ENCODE measurements at places on chromosomes 3 and 15.

DNA sequence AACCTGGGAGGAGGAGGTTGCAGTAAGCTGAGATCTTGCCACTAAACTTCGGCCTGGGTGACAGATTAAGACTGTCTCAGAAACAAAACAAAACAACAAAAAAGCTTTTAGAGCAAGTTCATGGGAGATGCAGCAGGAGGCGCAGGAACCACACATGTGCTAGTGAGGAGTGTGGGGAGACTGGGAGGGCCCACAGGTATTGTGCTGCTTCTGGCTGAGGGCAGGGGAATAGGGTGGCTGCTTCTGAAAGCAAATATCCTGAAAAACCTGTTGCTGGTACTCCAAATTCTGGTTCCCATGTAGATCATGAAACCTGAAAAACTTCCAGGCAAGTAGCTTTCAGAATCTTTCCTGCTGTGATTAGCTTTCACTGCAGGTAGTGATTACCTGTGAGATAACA lies 22.1 kb downstream of the TYRO3 start:
- DNase-seq, result no peak

DNA sequence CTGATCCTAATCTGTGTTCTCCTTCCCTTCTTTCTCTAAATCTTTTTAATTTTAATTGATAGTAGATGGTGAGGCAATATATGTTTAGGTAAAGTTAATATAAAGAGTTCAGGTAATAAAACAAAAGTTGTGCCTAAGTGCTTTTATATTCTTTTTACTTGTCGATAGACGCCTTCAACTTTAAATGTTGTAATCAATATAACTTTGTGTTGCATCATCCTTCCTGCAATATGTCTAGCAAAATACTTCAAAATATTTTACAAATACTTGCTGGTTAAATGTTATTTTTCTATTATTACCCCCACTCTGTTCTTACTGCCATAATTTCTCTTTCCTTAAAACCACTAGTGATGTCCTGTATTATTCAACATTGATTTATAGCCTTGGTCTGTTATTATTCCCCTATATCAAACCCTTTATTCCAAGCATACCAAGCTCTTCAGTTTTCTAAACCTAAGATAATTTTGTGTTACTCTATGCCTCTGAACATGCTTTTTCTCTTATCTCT lies 92.4 kb downstream of the NAALADL2 start:
- DNase-seq, result no peak

- DNase-seq, result no peak
These were observed 52.9 kb upstream of the MANF start for GRCh38 chr3:51332156-51332555.

DNA sequence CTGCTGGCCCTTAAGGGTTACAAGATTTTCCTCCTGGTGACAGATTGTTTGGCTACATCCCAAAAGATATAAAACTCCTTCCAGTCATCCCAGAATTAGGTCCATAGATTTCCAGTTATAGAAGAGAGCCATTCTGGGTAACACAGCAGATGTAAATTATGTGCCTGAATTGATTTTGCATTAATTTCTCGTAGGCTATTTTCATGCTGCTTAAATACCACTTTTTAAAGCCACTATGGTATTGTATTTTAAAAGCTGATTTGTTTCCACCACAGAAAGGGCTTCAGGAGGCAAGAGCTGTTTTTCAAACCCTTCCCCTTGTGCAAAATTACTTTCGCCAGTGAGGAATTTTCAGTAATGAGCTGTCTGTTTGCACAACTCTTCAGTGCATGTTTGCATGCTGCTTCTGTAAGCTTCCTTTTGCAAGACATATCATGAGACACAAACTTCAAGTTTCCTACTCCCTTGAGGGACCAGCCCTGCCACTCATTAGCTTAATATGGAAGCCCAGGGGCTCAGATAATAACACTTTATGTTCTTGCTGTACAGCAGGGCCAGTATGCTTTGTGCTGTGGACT lies 105.4 kb upstream of the TNIK start:
- no peak for DNase-seq

DNA sequence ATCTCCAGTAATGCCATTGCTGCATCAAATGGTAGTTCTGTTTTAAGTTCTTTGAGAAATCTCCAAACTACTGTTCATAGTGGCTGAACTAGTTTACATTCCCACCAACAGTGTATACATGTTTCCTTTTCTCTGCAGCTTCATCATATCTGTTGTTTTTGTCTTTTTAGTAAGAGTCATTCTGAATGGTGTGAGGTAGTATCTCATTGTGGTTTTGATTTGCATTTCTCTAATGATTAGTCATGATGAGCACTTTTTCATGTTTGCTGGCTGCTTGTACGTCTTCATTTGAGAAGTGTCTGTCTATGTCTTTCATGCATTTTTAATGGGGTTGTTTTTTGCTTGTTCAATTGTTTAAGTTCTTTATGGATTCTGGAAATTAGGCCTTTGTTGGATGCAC lies 10.2 kb upstream of the GCSAM start:
- no peak for DNase-seq

DNA sequence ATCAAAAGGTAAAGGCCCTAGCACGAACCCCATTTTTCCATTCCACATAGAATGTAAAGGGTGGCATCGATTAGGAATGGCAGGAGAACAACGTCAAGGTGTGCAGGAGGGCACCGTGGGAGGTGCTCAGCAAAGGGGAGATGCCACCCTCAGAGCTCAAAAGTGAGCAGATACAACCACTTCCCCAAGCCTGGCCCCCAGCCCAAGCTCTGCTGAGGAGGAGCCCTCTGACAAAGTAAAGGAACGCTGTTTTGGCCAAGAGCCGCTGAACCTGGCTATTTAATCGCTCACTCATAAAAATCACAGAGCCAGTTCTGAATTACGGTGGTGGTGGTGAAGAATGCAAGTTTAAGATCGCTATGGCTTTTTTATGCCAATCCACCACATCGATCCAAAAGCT lies 12.4 kb downstream of the GNB5 start:
- no peak for DNase-seq

DNA sequence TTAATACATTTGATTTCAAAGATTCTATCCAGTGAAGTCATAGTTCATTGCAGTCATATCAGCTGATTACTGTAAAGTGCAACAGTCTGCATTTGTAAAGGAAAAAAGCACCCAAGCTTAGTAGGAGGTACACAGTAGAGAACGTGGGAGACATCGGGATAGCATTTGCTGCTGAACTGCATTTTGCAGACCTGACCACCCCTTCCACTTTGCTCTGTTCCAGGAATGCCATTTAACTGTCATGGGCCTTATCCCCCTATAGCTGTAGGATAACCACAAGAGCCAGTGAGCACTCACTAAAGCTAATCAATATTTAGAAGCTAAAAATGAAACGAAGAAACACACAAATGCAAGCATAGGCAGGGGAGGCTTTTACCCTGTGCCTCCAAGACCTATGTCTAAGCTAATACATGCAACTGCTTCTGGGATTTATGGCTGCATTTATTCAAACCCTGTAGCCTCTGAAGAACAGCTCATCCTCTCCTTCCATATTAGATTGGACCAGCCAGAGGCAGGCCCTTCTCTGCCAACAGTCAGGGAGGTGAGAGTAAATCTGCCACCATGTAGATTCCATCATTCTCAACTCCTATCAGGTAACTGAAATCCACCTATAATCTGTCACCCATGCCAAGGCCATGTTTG lies 23.0 kb downstream of the TNIK start:
- no peak for DNase-seq

DNA sequence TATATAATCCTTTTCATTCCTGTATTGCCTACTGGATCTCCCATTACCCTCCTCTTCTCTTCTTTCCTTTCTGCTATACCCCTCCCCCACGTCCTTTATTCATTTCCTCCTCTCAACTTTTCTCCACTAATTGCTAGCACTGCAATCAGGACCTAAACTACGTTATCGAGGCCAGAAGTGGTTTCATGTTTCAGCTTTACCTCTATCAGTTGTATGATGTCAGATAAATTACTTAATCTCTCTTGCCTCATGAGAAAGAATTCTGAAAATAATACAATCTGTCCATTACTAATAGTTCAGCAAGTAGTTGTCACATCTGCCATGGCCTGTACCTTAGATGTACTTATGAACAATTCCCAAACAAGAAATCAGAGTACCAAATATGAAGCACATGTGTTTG lies 10.6 kb downstream of the POPDC2 start:
- no peak for DNase-seq

DNA sequence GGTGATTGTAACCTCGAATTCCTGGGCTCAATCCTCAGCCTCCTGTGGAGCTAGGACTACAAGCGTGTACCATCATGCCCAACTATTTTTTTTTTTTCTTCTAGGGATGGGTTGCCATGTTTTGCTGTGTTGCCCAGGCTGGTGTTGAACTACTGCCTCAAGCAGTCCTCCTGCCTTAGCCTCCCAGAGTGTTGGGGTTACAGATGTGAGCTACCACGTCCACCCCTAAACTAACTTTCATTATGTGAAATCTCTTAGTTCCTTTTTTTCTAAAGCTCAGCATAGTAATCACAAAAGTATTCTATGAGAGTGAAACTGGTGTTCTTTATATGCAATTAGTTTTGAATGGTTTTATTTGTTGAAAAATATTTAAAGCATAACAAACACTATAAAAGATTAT lies 92.1 kb downstream of the XRN1 start:
- no peak for DNase-seq

DNA sequence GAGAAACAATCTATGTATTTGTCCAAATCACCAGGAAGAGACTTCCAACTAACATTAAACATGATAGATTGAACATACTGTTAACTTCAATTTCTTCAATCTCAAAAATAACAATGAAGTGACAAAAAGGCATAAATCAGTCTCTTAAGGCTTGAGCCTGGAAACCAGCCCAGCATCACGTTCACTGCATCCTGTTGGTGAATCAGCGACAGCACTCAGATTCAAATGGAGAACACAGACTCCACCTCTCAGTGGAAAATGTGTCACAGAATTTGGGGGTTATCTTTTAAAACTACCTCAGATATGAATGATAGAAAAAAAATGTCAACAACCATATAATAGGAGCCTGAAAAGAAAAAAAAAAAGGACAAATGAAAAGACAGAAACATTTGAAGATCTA lies 212.0 kb downstream of the MINAR1 start:
- no peak for DNase-seq

- DNase-seq, result no peak
These were observed 16.8 kb downstream of the ATG7 start for GRCh38 chr3:11288786-11289637.

DNA sequence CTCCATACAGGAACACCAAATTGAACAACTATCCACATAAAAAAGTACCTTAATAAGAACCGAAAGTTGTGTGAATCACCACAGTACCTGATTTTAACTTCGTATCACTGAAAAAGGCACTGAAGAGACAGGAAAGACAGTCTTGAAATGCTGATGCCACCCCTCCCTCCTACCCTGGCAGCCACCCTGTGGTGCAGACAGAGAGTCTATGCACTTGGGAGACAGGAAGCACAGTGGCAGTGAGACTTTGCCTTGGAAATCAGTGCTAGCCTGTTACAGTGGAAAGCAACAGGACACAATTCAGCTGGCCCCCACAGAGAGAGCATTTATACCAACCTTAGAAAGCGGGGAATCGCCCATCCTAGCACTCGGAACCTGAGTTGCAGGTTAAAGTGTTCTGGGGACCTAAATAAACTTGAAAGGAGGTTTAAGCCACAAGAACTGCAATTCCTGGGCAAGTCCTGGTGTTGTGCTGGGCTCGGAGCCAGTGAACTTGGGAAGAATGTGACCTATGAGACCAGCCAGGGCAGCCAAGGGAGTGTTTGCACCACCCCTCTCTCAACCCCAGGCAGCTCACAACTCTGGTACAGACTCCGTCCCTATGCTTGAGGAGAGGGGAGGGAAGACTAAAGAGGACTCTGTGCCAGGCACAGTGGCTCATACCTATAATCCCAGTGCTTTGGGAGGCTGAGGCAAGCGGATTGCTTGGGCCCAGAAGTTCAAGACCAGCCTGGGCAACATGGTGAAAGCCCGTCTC lies 240.1 kb downstream of the ISL2 start:
- no peak for DNase-seq

DNA sequence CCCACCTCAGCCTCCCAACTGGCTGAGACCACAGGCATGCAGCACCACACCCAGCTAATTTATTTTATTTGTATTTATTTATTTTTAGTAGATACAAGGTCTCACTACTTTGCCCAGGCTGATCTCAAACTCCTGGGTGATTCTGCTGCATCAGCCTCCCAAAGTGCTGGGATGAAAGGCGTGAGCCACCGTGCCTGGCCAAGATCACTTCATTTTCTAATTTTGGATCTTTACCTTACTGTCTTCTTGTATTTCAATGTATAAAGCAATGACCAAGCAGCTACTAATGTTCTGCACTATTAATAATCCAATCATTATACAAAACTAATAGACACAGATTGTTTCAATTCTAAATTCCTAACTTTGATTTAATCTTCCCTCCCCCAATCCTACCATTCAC lies 56.2 kb downstream of the LRRFIP2 start:
- no peak for DNase-seq

GRCh38 chr15:100900795-100901169 lies 18.4 kb upstream of the LRRK1 start:
- DNase-seq, result no peak

GRCh38 chr15:63372753-63373152 lies 8.9 kb downstream of the CA12 start:
- DNase-seq, result no peak

All from substantia nigra (tissue), 51 donors.